Activated T-cell treated with anti-CD3 and anti-CD28 coated beads for 4 hours (primary cell): ENCODE measurements at places on chromosomes 3 and 15.
A peak's percentile ranks its signal among the peaks of the same experiment; 100 is the strongest.

DNA sequence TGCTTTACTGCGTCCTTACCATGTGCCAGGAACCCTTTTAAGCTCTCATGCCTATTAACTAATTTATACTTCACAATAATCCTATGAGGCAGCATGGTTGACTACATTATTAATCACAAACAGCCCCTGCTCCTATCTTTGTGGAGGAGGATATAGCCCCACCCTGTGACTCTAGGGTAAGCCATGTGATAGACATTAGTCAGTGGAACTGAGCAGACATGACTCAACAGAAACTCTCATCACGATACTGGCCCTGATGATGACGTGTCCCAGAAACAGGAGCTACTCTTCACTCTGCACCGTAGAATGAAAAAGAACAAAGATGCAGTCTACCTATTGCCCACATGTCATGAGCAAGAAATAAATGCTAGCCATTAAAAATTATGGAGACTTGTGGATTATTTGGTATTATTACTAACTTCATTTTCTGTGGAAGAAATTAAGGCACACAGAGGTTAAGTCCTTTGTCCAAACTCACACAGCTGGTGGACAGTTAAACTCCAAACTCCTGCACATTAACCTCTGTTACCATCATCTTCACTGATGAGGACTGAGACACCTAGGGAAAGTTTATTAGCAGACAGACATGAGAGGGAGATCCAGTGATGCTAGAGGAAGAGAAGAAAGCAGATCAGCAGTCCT is 51.2 kb downstream of the CFAP20DC start:
- no peak for DNase-seq

DNA sequence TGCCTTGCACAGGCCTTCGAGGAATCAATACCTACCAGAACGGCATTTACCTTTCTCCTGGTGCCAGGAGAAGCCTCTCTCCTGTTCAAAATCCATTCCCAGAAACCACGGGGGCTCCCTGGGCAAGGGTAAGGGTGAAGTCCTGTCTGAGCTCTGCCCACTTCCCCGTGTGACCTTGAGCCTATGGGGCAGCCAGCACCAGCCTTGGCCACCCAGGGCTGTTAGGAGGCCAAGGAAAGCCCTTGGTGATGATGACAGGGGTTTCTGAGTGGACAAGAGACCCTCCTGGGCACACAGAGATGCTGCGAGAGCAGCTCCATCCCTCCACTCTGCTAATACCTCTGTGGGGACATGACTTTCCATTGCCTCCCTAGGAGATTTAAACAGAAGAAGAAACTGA is 5.9 kb downstream of the SCN5A start:
- DNase-seq: no peak

DNA sequence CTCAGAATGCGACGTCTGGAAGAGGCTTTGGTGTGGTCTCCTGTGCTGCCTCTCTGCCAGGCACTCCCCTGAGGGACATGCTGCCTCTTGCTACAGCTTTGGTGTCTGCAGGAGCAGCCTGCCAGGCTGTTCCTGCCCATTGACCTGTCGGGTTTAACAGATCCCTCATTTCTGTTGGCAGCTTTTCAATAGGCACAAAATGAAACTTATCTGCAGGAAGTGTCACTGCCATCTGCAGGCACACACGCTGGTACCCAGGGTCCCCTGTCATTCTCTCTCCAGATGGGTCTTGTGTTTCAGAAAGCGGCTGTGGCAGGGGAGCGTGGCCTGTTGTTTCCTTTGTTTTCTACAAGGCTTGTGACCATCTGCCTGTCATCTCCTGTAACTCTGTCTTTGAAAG is 328.3 kb upstream of the CHRM5 start:
- no peak for DNase-seq

DNA sequence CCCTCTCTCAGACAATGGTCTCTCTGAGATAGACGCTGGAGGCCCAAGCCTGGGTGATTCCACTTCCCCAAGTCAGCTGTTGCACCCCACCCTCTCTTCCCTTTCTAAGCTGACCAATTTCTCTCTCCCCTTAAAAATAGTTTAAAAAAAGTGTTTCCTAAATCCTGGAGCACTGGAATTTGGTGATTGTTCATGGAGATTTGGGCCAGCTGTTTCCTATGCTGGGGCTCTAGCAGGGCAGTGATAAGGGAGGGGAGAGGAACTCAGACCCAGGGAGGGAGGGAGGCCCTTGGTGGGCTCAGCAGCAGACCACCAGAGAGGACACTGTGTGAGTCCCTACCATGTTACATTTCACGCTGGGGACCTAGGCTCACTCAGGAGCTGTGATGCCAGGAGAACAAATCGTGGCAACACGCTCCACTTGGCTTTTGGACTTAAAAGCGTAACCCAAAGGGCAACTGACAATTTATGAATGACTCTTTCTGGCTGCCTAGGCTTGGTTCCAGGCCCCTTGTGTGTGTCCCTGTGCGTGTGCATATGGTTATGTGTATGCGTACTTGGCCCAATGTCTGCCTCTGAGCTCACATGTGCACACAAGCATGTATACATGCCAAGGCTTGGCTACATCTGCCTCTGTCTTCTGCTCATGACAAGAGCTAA is 59.8 kb upstream of the INSYN1 start:
- no peak for DNase-seq

DNA sequence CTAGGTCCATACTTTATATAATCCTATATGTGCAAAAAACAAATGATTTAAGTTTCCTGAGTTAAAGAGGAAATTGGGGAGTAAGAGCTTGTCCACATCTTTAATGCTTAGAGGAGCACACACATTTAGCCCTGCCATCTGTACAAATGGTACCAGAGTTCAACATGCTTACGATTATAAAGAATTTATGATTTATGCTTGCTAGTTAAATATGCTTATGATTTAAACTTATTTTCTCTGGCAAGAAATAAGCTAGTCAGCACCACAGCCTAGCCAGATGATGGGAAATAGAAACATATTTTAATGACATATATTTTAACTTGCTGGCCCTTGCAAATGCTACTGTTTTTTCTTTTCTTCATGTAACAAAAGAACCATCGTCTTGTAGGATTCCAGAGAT is 48.3 kb downstream of the EIF4E3 start:
- no peak for DNase-seq

GRCh38 chr3:71371282-71371681 is 212.2 kb downstream of the FOXP1 start:
- DNase-seq: no peak

DNA sequence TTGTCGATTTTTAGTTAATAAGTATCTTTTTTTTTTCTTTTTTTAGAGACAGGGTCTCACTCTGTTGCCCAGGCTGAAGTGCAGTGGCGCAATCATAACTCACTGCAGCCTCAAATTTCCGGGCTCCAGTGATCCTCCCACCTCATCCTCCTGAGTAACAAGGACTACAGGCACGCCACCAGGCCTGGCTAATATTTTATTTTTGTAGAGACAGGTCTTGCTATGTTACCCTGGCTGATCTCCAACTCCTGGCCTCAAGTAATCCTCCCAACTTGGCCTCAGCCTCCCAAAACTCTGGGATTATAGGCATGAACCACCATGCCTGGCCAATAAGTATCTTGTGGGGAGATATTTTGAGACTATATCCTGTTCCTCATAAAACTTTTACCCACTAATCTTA is 29.4 kb upstream of the ARID3B start:
- no peak for DNase-seq

DNA sequence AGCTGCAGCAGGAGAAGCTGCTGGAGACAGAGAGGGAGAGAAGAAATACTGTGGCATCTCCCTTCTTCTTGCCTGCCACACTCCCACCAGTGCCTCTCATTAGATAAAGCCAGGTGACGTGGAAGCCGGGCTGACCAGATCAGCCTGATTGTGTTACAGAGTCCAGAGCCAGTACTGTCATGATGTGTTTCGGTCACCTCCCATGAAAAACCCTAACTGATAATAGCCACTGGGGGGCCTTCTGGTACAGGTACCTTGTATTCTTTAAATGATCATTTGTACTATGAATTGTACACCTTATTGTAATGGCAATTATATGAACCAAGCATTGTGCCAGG is 125.8 kb upstream of the TMEM108 start:
- no peak for DNase-seq

GRCh38 chr3:127457094-127457475 is 133.4 kb downstream of the TPRA1 start:
- DNase-seq: no peak

GRCh38 chr3:38746641-38747040 is 69.4 kb downstream of the SCN10A start:
- no peak for DNase-seq

- no peak for DNase-seq
These were observed 11.8 kb downstream of the PLXNA1 start for GRCh38 chr3:126994661-126995245.

DNA sequence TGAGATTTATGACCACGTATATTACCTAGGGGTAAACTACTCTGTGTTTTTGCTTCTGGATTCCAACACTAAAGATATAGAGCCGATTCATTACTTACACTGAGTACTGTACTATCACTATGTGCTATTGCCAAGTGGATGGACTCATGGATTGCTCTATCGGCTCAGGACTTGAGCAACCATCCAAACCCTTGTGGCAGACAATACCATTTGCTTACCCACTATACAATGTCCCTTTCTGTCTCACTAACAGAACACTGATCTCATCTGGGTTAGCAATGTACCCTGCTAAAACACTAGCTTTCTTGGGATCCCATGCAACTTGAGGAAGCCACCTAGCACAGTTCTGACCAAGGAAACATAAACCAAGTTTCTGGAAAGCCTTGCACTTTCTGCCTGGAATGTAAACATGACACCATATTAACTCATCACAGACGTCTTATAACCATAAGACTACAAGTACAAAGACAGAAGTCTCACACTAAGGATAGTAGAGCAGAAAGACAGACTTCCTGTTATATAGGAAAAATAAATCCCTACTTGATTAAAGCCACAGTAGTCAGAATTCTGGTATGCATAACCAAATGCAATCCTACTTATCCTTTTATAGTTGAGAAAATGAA is 38.6 kb downstream of the HACD2 start:
- DNase-seq: no peak

- DNase-seq: no peak
These were observed 45.1 kb downstream of the CTDSPL start for GRCh38 chr3:37906734-37907282.

- peak; percentile 37 for DNase-seq
These were observed 1.8 kb downstream of the RCCD1 start for GRCh38 chr15:90956274-90957030.

- DNase-seq: peak; percentile 51
These were observed 1.3 kb downstream of the TNK2 start for GRCh38 chr3:195906865-195907683.

GRCh38 chr3:49716169-49716568 is 3.3 kb downstream of the AMIGO3 start:
- DNase-seq: no peak

DNA sequence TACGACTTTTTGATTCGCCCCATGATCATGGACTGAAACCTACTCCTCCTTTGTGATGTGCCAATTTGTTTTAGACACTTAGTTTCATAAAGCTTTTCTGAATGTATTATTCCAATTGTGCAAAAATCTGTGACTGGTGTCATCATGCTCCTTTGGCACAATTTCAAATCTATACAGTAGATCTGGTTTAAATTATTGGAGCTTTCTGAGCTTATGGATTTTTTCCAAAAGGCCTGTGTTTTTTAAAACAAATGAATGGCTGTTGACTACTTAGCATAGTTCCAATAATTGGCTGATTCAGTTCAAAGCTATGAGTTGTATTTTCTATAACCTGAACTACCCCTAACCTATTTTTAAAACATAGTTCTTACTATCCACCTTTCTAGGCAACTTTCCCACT is 282.7 kb downstream of the CNTN3 start:
- DNase-seq: no peak

GRCh38 chr3:191198932-191199331 is at the start of gene OSTN:
Gene OSTN (plus strand): TSS chr3:191199241. CDS start chr3:191212533, 13,292 bp downstream.
- no peak for DNase-seq

DNA sequence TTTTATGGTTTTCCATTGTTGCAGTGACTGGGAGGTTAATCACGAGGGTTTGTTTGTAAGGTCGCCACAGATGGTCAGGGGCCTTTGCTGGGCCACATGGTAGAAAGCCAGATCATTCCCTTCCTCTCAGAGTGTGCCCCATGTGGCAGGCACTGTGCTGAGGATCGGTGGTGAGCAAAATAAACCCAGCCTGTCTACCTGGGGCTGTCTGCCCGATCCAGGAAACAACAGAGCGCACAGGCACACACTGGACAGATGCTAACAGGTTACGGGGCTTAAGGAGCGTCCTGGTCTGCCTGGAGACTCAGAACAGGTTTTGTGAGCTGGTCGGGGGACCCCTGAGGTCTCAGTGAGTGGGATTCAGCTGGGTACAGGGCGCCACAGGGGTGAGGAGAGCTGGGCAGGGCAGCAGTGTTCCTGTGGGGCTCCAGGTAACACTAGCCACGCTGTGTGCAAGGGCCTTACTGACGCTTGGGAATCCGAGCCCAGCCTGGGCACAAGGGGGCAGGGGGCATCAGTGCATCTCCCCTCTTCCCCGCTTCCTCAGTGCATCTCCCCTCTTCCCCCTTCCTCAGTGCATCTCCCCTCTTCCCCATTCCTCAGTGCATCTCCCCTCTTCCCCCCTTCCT is 136.4 kb downstream of the DNAJB8 start:
- no peak for DNase-seq

DNA sequence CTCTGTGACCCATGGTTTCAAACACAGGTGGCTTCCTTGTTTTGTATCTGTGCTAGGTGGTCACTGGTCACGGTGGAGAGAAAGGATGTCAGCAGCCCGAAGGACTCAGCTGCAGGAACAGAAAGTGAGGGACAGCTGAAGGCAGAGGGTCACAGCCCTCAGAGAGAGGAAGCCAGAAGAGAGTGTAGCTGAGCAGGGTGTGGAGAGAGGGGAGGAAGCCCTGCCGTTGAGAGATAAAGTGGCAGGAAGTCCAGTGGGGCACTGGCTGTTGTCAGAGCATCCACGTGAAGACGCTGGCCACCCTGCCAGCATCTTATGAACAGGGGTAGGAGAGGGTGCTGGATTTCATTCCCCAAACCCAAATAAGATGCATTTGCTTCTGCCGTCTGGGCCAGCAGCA is 36.9 kb downstream of the LIMD1 start:
- DNase-seq: no peak

GRCh38 chr3:165624761-165625160 is 212.5 kb downstream of the BCHE start:
- DNase-seq: no peak

- DNase-seq: no peak
These were observed 97.4 kb downstream of the CBLB start for GRCh38 chr3:105771392-105771791.

- DNase-seq: no peak
These were observed 41.5 kb upstream of the RBMS3 start for GRCh38 chr3:29239376-29239775.

DNA sequence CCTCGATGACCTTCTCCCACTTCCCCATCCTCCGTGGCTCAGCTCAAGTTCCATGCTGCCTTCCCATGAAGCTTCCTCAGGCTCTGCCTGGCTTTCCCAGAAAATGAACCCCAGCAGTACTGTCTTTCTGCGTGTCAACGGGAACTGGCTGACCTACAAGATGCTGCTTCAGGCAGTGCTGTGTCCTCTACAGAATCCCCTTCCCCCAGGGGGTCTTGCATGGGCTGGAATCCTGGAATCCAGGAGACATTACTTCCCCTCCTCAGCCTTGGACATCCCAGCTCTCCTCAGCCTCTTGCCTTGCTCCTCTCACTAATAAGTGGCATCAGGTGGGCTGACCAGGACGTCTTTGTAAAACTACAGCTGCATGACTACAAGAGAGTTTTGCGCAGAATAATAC is 5.4 kb downstream of the CCDC12 start:
- no peak for DNase-seq

GRCh38 chr3:131485119-131485518 is 17.7 kb downstream of the MRPL3 start:
- DNase-seq: no peak

- DNase-seq: no peak
These were observed 186.0 kb upstream of the LPP start for GRCh38 chr3:187967993-187968392.

- DNase-seq: no peak
These were observed 6.1 kb upstream of the SCAANT1 start for GRCh38 chr3:63918321-63918720.
